ENCODE measurements at places on chromosomes 6 and 20. TPM values are rescaled to one million over a fixed set of nuclear protein-coding genes. Genes with fewer than 3 reads are reported as not detected.

Gene CST5
- not detected for polyA plus RNA-seq

Gene TMC2
- polyA plus RNA-seq, result 0.10 TPM

DNA sequence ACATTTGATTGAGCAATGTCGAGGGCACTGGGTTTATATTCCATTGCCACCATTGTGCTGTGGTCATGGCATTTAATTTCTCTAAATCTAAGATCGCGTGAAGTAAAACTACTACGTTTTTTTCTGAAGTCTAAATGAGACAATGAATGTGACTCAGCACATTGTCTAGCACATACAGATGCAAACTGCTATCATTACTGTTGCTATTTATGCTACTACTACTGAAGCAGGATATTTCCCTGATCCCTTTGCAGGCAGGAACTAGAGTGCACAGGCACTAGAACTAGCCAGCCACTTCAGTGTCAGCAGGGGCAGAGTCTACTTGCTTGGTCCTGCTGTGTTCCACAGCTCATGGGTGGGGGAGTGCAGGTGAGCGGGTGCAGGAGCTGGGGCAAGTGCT, 449.7 kb downstream of the CDKAL1 start:
- no peak for DNase-seq
- no peak overlapping the region for H3K27ac ChIP-seq
- H3K27me3 ChIP-seq, result no peaks in the 10 kb centered on the region
- H3K36me3 ChIP-seq, result no peaks in the 10 kb centered on the region

Gene MEP1A
- polyA plus RNA-seq, result 0.10 TPM

DNA sequence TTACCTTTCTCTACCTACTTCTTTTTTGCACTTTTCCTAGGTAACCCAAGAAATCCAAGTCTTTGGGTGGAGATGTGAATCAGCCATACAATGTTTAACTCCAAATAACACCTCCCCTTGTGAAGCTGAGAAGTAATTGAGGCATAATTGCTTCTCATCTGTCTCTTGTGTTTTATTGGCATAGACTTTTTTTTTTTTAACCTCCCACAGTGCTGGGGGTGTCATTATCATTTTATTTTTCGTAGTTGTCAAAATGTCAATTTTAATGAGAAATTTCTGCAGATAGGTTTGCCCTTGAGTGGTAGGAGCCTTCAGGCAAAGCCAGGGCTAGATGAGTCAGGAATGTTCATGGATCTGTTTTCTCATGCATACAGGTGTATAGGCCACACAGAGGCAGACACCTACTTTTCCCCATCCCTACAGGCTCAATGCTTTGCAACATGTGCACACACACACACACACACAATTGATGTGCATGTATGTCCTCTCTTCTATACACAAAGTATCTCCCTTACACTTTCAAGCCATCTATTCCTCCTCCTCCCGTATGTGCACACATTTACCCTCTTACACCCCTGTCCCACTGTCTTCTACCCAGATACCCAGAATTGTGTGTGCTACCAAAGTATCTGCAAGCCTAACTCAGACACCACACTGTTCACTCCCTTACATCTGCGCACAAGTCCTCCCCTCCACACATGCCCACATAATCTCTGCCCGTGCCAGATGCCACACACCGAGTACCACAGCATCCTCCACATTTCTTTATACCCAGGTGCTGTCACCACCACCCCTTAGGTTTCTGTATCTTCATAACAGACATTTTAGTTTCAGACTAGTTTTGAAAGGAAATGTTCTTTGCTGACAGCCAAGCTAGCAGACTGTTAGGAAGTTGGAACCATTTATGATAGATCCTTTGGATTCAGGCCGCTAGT, 22.0 kb downstream of the RALY start:
- H3K4me3 ChIP-seq, result no peak overlapping the region
- H3K27me3 ChIP-seq, result no peaks in the 10 kb centered on the region
- DNase-seq, result no peak
